ENCODE measurements at places on chromosomes 2 and 18.

GRCh38 chr2:108594982-108595464 lies 60.8 kb downstream of the LIMS1 start:
- DNase-seq, result no peak

- DNase-seq, result no peak
Measured at GRCh38 chr2:82690757-82691411, 1768.2 kb downstream of the SUCLG1 start.

GRCh38 chr18:41820784-41821183 lies 134.2 kb upstream of the PIK3C3 start:
- DNase-seq, result no peak

DNA sequence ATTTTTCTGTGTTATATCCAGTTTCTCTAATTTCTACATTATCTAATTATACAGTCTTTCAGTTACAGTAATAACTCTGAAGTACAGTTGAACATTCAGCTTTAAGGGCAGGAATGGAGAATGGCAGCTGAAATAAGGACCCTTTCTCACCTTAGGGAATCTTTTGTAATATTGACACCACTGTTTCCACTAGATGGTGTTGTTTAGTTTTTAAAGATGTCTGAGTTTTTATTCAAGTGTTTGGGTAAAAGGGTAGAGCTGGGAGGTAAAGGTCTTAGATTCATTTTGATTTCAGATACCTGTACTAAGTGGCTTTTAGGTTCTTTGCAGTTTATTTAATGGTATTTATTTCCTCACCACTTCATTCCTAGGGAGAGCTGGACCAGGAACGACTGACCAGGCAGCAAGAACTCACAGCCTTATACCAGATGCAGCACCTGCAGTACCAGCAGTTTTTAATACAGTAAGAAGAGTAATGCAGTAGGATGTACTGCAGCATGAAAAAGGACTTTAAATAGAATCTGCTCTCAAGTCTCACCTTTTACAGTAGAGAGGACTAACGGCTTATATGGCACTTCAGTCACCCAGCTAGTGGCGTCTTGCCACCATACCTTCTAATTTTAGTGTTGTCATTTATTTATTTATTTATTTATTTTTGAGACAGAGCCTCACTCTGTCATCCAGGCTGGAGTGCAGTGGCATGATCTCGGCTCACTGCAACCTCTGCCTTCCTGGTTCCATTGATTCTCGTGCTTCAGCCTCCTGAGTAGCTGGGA lies 33.2 kb upstream of the KCNJ13 start:
- no peak for DNase-seq

- no peak for DNase-seq
Measured at GRCh38 chr2:88131201-88131998, 3.5 kb upstream of the FABP1 start.

- no peak for DNase-seq
Measured at GRCh38 chr18:37299471-37300304, 265.9 kb downstream of the CELF4 start.

DNA sequence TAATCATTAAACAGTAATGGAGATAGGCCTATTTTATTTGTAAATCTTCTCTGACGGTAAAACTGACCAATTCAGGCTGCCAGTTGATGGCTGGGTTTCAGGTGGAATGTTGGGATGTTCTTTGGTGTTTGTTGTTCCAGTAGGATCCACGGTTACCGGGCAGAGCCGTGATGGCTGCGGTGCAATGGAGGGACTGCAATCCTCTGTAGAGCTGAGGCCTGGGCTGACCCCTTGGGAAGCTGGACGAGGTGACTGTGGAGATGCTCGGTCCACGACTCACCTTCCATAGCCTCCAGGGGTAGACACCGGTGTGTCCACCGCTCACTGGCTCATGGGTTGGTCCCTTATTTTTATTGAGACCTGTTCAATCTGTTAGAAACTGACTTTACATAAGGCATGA lies 42.5 kb downstream of the ZNF519 start:
- DNase-seq, result no peak

DNA sequence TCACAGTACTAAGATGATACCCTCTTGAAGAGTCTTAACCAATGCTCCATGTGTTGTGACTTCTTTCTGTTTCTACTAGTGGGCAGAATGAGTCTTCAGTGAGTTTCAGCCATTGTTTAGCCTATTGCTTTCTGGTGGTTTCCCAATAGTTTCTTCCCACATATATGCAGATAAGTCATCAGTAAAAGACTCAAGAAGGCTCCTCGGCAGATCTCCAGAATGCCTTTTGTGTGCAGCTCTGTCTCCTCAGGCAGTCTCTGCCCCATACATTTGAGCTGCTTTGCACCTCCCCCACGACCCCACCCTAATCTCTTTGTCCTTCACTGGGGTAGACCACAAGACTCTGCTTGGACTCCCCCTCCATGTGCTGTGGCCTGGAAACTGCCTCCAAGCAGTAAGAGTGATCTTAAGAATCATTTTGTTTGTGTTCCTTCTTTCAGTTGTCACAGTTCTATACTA lies 71.6 kb upstream of the CHRNA1 start:
- DNase-seq, result peak; percentile 33

DNA sequence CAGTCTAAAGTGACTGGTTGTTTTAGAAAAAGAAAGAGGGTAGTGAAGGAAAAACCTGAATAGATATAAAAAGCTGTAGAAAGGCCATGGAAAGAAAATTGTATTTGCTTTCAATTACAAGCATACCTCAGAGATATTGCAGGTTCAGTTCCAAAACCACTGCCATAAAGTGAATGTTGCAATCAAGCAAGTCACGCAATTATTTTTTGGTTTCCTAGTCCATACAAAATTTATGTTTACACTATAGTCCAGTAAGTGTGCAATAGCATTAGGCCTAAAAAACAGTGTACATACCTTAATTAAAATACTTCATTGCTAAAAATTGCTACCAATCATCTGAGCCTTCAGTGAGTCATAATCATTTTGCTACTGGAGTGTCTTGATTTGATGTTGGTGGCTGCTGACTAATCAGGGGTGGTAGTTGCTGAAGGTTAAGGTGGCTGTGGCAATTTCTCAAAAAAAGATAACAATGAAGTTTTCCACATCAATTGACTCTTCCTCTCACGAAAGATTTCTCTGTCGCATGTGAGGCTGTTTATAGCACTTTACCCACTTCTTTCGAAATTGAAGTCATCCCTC lies 2003.8 kb upstream of the PIK3C3 start:
- DNase-seq, result no peak

DNA sequence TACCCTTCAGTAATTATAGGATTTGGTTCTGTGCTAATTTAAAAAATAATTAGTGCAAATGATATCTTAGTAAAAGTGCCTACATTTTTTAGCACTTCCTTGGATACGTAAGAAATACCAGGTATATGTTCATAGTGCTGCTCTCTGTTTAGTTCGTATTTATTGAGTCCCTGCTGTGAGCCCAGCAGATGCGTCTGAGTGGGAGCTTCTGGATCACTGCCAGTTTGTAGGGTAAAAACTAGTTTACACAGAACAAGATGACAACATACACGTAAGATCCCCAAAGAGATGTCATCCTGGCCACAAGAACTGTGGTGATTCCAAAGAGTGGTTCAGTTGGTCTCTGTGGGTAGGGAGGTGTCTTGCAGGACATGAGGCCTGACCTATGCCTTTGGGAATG lies 103.2 kb downstream of the CTIF start:
- no peak for DNase-seq

GRCh38 chr2:149908726-149909683 lies 321.4 kb upstream of the MMADHC start:
- DNase-seq, result no peak

GRCh38 chr2:145305889-145306288 lies 786.0 kb upstream of the ZEB2 start:
- no peak for DNase-seq
